Placental epithelial cell (primary cell): ENCODE measurements at places on chromosomes 3 and 15. TPM values are rescaled to one million over a fixed set of nuclear protein-coding genes. Genes with fewer than 3 reads are reported as not detected.

The RNF7 gene
- total RNA-seq = 42.4 and 64.0 TPM in 2 replicates

The CDHR4 gene
- total RNA-seq = 0.54 and 1.2 TPM in 2 replicates

The ECE2 gene
- total RNA-seq = not detected in 2 replicates

The CKMT1B gene
- 0.39 and 0.54 TPM in 2 replicates for total RNA-seq

The MYO9A gene
- total RNA-seq = 53.0 and 76.6 TPM in 2 replicates

The MAPK6 gene
- total RNA-seq = 50.6 and 90.0 TPM in 2 replicates

The GPR176 gene
- total RNA-seq = 16.1 and 44.1 TPM in 2 replicates

The GOLGA8M gene
- total RNA-seq = 1.3 TPM in 1 of 2 replicates, not detected in the other

The PLSCR5 gene
- 16.5 and 98.5 TPM in 2 replicates for total RNA-seq

The LSMEM2 gene
- total RNA-seq = not detected in 2 replicates

The PLA2G4D gene
- total RNA-seq = not detected in 2 replicates

The MYRIP gene
- not detected in 2 replicates for total RNA-seq

The GDPGP1 gene
- 3.8 and 5.9 TPM in 2 replicates for total RNA-seq

The PROK2 gene
- total RNA-seq = not detected in 2 replicates

The RTP3 gene
- total RNA-seq = not detected in 2 replicates

The LOXL1 gene
- total RNA-seq = 11.4 and 68.8 TPM in 2 replicates

The GPR160 gene
- 0.11 TPM in 1 of 2 replicates, not detected in the other for total RNA-seq

The SLC51A gene
- not detected in 2 replicates for total RNA-seq

The CPLX3 gene
- total RNA-seq = not detected in 2 replicates

The SPINT1 gene
- 122 and 190 TPM in 2 replicates for total RNA-seq

The SATB1 gene
- total RNA-seq = 0.98 and 11.0 TPM in 2 replicates

The NECTIN3 gene
- total RNA-seq = 56.9 and 60.4 TPM in 2 replicates

The GATM gene
- 0.54 and 0.79 TPM in 2 replicates for total RNA-seq

The STAB1 gene
- 0.22 and 0.39 TPM in 2 replicates for total RNA-seq
